ENCODE measurements at places on chromosomes 4 and X.

GRCh38 chrX:115173181-115173580 lies 16.0 kb upstream of the RBMXL3 start:
- no peak for DNase-seq

GRCh38 chrX:115940348-115940747 lies 230.2 kb upstream of the AGTR2 start:
- DNase-seq = no peak

GRCh38 chr4:110071466-110071865 lies 126.9 kb downstream of the ELOVL6 start:
- DNase-seq = no peak

GRCh38 chrX:118523920-118524319 lies 28.3 kb downstream of the DOCK11 start:
- DNase-seq = no peak

GRCh38 chr4:5084911-5085475 lies 33.7 kb downstream of the STK32B start:
- DNase-seq = no peak

DNA sequence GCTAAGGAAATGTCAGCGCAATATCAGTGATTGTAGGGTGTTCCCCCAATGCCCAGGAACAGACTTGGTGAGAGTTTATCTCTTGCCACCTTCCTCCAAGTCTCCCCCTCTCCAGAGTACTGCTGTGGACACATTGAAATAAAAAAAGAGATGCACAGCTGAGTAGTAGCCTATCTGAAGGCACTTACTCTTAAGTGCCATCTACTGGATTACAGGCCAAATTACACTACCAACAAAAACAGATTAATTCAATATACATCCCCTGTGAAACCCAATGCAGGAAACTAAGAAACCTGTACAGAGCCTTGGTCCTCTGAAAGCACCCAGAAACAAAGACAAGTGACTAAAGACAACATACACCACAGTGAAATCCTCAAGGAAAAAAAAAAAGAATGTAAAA lies 460.3 kb downstream of the ZIC3 start:
- DNase-seq = no peak

GRCh38 chrX:153307276-153308178 lies 14.0 kb downstream of the PNMA6F start:
- no peak for DNase-seq

DNA sequence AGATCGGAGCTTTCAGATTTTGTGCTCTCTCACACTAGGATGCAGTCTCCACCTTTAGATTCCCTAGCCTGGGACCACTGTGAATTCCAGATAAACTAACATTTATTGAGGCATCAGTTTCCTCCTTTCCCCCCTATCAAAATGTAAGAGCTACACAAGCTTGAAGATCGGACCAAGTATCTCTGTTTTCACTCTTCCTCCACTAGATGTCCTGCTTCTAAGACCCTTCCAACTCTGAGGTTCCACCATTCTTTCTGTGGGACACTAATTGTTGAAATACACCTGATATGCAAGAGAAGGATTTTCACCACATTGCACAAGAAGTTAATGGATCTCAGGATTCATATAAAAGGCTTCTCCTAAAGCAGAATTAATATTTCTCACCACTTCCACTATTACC lies 43.0 kb upstream of the PHOX2B start:
- no peak for DNase-seq

Measured in Panc1 (cell line).